Esophagus squamous epithelium (tissue), 5 donors: ENCODE measurements at places on chromosomes 5 and 9. TPM values are rescaled to one million over a fixed set of nuclear protein-coding genes. Genes with fewer than 3 reads are reported as not detected.

DNA sequence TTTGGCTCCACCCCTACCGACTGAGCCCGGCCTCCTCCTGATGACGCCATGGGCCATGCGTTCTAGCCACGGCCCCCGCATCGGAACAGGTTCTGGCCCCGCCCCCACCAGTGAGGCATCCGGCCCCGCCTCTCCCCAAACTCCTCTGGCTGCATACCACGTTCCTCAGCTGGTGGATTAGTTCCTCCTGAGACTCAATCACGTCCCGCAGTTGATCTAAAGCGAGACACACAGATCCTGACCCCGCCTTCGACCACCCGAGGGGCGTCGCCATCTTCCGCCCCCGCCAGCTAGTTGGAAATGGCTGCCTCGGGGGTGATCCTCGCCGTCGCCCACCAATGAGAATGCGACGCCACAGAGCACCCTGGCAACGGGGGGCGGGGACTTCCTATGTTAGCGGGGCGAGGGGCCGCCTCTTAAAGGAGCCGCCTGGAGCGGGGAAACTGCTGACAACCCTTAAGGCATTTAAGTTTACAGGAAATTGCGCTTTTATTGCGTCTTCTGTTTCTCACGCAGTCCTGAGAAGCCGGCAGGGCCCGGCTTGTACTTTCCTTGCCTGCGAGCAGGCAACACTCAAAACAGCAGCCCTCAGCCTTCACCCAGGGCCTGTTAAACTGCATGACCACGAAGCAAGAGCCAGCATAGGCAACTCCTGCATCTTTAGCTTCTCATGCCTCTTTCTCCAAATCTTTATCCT is at the start of gene SPATA24:
SPATA24 (minus strand) TSS at position 303 of the 697 bp plus-strand sequence; CDS start at position 274, 29 bp downstream.
- no peaks in the 10 kb centered on the region for H3K27me3 ChIP-seq
- peak; percentile 99 for DNase-seq
- peak within 1 kb of the TSS; percentile 93 for H3K27ac ChIP-seq
- peaks cover 39% of the 10 kb centered on the region for H3K4me1 ChIP-seq

DNA sequence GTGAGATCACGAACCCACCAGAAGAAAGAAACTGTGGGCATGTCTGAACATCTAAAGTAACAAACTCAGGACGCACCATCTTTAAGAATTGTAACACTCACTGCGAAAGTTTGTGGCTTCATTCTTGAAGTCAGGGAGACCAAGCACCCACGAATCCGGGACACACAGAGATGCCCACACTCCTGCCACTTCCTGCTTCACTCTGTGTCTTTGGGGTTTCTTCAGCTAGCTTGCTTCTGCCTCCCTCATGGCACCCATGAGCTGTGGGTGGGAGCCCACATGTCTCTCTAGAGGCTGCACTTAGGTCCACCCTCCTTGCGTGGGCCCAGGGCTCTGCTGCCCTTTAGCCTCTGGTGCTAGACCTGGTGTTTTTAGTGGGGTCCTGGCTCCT is 61.2 kb upstream of the CNOT6 start:
- H3K27ac ChIP-seq, result no peak overlapping the region
- no peaks in the 10 kb centered on the region for H3K36me3 ChIP-seq
- no peaks in the 10 kb centered on the region for H3K27me3 ChIP-seq
- DNase-seq, result no peak
- no peaks in the 10 kb centered on the region for H3K4me1 ChIP-seq
- no peak overlapping the region for H3K4me3 ChIP-seq

DNA sequence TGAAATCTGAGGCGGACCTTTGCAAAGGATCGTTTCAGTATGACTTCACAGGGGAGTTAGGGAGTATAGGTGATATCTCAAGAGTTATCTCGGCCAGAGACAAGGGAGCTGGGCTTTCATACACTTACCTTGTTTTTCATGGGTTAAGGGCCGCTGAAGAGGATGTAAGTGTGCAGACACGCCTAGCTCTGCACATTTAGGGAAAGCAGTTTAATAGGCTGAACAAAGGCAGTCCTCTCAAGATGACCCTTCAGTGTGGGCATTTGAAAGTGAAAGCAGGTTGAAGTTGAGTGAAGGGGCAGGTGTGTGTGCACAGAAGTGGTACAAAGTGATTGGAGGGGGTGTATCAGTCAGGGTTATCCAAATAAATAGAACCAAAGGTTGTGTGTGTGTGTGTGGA is 33.1 kb upstream of the PRXL2C start:
- peaks cover 3% of the 10 kb centered on the region for H3K4me1 ChIP-seq
- H3K4me3 ChIP-seq, result no peak overlapping the region
- H3K27me3 ChIP-seq, result no peaks in the 10 kb centered on the region

DNA sequence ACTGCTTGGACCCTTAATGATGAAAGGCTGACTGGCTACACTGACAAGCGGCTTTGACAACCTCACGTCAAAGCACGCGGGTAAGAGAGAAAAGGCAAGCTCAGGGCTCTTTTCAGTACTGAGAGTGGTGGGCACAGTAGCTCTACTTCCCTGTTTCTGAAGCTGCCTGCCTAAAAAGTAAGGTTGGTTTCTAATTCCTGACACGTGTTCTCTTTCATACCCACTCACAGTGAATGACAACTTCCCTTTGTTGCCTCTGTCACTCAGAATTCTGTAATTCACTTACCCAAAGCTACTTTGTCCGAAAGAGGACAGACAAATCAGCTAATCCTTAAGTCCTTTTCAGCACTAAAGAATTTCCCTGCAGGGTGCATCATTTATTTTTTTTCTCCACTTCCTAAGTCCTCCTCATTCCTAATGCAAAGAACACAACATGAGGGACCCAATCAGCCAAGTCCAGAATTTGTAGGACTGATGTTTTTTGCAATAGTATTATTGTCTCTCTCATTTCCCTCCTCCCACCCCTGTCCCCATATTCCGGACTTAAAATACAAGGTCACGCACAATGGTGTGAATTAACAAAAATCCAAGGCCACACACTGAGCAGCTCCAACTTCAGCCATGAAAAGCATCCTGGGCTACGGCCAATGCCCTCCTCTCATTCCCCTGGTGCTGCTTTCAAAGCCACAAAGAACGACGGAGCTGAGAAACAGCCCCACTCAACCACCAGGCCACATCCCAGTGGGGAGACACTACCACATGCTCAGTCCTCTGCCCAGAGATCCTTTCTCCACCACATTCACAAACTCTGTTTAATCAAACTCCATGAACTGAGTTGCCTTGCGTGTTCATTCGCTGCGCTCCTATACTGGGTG is 221.0 kb downstream of the TSSK1B start:
- H3K4me3 ChIP-seq, result no peak overlapping the region
- no peaks in the 10 kb centered on the region for H3K36me3 ChIP-seq
- DNase-seq, result no peak
- H3K27me3 ChIP-seq, result no peaks in the 10 kb centered on the region

GRCh38 chr5:103774721-103775120 is 212.1 kb upstream of the NUDT12 start:
- H3K4me3 ChIP-seq, result no peak overlapping the region
- no peaks in the 10 kb centered on the region for H3K4me1 ChIP-seq
- DNase-seq, result no peak
- no peak overlapping the region for H3K27ac ChIP-seq

DNA sequence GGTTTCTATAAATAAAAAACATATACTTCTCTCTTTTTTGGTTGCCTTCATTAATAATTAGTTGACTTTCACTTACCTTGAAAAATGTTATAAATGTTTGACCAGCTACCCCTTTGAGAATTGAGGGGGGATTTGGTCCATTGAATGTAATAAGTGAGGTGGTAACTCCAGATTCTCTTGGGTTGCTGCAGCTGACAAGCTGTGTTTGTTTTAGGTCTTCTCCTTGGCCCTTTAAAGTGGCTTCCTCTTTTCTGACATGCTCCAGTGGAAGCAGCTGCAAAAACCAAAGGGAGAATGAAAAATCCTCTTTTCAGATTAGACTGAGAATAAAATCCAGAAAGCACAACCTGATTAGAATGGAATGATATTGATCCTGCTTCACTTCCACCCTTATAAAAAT is 410.5 kb downstream of the TMEM38B start:
- H3K36me3 ChIP-seq, result no peaks in the 10 kb centered on the region
- H3K4me1 ChIP-seq, result no peaks in the 10 kb centered on the region
- no peak overlapping the region for H3K27ac ChIP-seq
- H3K4me3 ChIP-seq, result no peak overlapping the region

GRCh38 chr9:124594673-124595072 is 87.5 kb upstream of the NR5A1 start:
- H3K4me3 ChIP-seq, result no peak overlapping the region
- no peak overlapping the region for H3K27ac ChIP-seq
- no peak for DNase-seq
- H3K36me3 ChIP-seq, result no peaks in the 10 kb centered on the region

DNA sequence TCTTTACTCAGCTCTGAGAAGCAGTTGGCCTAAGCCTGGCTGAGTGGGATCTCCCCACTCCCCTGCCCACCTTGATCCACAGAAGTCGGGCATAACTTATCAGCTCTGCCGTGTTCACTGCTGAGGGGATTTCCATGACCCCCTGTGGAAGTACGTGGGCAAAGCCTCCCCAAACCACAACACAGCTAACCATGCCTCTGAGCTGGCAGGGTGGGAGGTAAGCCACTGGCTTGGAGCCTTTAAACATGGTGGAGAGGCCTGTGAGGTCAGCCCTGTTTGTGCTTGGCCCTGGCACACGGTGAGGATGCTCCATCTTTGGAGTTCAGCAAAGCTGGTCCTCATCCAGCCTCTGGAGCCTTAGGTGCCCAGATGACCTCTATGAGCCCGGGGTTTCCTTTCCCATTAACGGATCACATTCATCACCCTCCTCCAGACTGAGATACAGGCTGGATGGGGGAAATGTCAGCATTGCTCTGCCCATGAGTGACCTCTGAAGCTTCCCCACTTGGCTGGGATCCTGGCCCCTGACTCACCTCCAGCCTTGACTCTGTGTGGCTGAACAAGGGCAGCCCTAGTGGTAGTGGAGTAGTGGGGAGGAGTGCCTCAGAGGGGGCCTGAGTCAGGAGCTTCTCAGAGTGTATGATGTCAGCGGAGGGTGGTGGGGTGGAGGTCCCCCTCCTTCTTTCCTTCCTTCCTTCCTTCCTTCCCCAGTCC is 6.2 kb downstream of the PDLIM4 start:
- H3K4me3 ChIP-seq, result no peak overlapping the region
- H3K36me3 ChIP-seq, result peaks cover 12% of the 10 kb centered on the region
- no peaks in the 10 kb centered on the region for H3K27me3 ChIP-seq
- DNase-seq, result no peak
- H3K4me1 ChIP-seq, result peaks cover 49% of the 10 kb centered on the region

DNA sequence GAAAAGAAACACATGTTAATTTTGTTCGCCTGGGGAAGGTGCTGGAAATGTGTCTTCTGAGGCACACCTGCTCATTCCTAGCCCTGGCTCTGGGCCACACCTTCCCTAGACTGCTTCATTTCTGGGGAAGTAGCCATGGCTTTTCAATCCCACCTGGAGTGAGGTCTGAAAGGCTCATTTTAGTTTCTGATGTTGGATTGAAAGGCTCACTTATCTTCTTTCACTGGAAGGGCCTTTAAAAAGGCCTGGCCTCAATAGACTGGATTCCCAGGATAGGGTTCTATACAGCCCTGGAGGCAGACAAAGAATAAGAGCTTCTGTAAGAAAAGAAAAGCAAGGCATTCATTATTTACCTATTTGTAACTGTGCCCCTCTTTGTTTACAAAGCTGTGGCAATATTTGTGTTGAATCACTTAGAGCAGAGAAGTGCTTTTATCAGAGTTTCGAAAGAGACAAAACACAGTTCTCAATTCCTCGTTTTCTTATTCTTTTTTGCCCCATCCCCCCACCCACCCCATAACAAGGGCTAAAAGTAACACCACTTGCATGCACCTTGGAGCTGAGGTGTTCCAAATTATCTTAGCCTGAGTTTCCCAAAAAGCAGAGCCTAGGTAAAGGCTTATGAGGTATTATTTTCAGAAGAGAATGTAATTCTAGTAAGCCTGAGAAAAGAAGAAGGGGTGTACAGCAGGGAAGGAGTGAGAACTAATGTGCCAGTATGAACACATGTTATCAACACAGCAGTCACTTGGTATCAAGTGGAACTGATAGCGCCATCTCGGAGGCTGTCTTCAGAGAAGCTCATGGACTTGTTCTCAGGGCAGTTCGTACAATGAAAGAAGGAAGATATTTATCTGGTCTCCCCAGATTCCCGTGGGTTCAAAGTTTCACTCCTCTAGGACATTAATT is 413.1 kb downstream of the KCTD16 start:
- H3K36me3 ChIP-seq, result no peaks in the 10 kb centered on the region
- no peak overlapping the region for H3K27ac ChIP-seq
- no peaks in the 10 kb centered on the region for H3K4me1 ChIP-seq
- H3K4me3 ChIP-seq, result no peak overlapping the region
- no peak for DNase-seq
- no peaks in the 10 kb centered on the region for H3K27me3 ChIP-seq

- H3K4me3 ChIP-seq, result no peak overlapping the region
- H3K36me3 ChIP-seq, result peaks cover 30% of the 10 kb centered on the region
- no peak for DNase-seq
- peaks cover 29% of the 10 kb centered on the region for H3K4me1 ChIP-seq
- H3K27me3 ChIP-seq, result no peaks in the 10 kb centered on the region
- no peak overlapping the region for H3K27ac ChIP-seq
Measured at GRCh38 chr9:92642564-92642963, 27.4 kb downstream of the IPPK start.

DNA sequence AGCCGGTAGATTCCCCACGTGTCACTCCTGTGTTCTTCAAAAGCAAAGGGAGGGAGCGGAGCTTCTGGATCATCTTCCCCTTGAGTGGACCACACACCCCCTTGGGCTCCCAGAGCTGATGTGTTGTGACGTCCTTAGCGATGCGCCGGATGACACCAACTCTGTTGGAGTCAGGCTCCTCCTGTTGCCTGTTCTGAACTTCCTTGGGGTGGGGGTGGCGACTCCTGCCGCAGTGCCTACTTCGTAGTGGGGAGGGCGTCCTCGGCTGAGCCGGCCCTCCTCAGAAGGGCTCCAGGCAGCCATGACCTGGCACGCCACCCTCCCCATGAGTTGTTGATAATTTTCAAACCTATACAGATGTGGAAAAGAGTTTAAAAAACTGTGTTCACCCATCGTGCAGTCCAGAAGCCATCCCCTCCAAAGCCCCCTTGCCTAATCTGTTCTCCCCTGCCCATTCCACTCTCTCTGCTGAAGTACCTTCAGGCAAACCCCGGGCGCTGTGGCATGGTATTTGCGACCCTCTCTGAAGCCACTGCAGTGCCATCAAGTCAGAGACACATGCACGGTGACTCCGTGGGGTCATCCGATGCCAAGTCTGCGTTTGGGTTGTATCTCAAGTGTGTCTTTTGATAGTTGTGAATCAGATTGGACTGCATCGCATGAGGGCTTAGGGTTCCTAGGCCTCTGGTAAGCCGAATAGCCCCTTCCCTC is 16.7 kb downstream of the EXOC3 start:
- H3K36me3 ChIP-seq, result peaks cover 6% of the 10 kb centered on the region
- no peak overlapping the region for H3K4me3 ChIP-seq
- H3K27me3 ChIP-seq, result no peaks in the 10 kb centered on the region

The MCC gene
- total RNA-seq, result 41.8 TPM

The OR1L4 gene
- total RNA-seq, result not detected
